CD8-positive, alpha-beta T cell (primary cell): ENCODE measurements at places on chromosomes 12 and 14.

DNA sequence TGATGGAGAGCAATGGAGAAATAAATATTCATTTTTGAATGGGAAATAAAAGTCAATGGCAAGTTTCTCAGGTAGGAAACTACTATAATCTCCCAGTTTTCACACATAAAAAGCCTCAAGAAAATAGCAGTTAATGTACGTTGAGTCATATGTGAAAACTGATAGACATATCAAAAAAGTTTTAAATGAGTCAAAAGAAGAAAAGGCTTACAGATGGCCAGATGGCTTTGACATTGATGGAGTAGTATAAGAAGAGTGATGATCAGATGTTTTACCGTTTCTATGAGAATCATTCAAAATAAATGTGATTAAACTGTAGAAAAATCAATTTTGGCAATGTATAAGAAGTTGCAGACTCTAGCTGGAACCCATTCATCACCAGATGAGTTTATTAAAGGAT, 97.8 kb downstream of the LLPH start:
- no peak for DNase-seq

- no peak for DNase-seq
Measured at GRCh38 chr14:80310938-80311750, 99.8 kb upstream of the DIO2 start.

DNA sequence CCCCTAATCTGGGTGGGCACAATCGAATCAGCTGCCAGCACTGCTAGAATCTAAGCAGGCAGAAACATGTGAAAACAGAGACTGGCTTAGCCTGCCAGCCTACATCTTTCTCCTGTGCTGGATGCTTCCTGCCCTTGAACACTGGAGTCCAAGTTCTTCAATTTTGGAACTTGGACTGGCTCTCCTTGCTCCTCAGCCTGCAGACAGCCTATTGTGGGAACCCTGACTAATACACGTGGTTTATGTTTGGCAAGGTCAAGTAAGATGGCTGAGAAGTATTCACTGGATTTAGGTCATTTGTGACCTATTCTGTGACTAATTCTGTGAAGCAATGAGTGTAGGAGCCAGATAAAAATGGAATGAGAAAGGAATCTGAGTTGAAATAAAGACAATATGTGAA, 11.0 kb downstream of the GPR135 start:
- DNase-seq = no peak

DNA sequence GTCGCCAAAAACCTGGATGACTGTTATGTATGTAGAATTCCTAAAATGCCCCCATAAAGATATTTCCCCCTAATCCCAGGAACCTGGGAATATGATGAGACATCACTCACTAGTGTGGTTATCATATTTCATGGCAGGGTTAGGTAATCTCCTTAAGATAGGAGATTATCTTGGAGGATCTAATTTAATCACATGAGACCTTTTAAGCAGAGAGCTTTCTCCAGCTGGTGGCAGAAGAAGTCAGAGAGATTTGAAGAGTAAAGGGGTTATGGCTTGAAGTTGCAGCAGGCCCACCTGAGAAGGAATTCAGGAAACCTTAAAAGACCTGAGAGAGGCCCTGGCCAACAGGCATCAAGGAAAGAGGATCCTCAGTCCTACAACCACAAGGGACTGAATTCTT, 53.6 kb downstream of the DYRK2 start:
- no peak for DNase-seq

- DNase-seq = no peak
Measured at GRCh38 chr14:32421781-32422180, 92.7 kb downstream of the AKAP6 start.

DNA sequence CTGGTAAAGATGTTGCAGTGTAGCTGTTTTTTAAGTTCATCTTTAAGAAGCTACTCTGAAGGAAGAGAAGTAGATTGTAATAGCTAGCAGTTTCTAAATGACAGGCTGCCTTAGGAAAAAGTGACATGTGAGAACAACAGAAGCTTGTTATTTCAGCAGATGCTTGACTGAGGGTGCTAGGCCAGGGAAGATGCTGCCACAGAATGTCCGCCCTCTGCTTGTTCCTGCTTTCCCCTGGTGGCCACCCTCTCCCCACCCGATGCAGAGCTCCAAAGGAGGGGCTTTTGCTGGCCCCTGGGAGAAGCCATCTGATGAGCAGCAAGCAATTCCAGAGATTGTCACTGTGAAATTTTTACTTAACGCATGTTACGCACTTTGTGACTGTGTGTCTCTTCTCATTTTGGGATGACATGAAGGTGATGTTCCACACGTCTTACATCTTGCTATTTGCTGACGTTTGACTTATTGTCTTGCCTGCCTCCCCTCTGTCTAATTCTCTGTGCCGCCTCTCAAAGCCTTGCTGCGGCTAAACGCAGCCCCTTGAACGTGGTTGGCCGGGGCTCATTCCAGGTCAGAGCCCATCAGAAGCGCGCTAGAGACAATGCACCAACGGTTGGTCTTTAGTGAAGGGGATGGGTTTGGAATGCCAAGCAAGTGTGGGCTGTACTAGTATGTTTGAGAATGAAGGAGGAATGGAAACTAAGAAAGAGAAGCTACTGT, 44.8 kb downstream of the WDR20 start:
- DNase-seq = no peak
